ENCODE measurements at places on chromosomes 11 and 22.
A peak's percentile ranks its signal among the peaks of the same experiment; 100 is the strongest.

DNA sequence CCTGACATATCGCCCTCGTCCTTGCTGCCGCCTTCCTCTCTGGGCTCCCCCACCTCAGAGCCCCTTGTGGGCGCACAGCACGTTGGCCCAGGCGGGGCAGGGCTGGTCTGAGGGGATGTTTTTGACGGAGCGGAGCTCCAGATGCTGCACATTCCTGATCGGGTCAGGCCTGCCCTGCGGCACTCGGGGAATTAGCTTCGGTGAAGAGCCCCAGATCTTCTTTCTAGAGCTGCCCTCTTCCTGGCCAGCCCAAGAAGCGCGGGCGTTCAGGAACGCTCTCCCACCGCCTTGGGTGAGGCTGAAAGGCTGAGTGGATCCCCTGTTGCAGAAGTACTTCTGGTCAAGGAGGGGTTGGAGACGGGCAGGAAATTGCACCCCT is 12.1 kb downstream of the YPEL4 start:
- no peak overlapping the region for H3K4me3 ChIP-seq
- H3K4me1 ChIP-seq, result peaks cover 17% of the 10 kb centered on the region
- DNase-seq, result peak; percentile 95
- peaks cover 2% of the 10 kb centered on the region for H3K36me3 ChIP-seq
- peak overlapping the region; percentile 72 for H3K27ac ChIP-seq

DNA sequence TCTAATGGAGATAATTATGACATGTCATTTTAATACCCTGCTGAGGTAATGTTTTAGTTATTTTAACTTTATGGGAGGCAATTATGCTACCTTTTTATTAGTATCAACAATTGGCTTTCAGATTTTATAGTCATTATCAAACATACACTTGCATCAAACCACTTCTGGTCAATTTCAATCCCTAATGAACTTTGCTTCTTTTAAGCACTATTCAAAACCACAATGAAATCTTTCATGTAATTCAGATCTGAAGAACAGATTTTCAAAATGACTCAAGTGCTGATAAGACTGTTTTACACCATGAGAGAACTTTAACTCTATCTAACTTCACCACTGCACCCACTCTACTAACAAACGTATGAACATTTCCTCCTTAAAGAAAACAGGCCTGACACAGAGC is 25.9 kb upstream of the CCDC34 start:
- no peaks in the 10 kb centered on the region for H3K27me3 ChIP-seq
- no peak for DNase-seq
- H3K4me1 ChIP-seq, result peaks cover 9% of the 10 kb centered on the region
- no peak overlapping the region for H3K27ac ChIP-seq

DNA sequence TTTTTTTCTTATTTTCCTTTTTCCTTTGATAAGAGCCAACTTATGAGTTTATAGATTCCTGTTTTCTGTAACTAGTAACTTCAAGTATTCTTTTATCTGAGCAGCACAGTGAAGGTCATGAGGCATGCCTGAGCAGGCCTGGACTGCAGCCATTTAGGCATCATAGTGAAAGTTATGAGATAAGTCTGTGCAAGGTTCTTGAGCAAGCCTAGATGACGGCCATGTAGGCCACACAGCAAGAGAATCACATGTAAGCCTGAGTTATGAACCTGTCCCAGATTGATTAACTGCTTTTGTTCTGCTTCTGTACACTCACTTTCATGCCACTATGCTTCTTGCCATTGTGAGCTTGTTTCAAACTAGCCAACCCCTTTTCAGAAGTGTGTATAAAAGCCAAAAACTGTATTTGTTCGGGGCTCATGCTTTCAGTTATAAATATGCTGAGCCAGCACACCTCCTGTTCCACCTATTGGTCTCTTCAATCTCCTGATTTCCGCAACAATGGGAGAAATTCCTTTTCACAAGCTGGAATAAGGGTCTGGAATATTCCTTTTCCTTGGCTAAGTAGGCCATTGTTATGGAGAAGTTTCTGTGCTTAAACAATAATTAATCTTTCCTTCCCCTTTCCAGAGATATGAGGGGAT is 745.7 kb downstream of the FAM181B start:
- H3K27me3 ChIP-seq, result no peaks in the 10 kb centered on the region
- H3K4me3 ChIP-seq, result no peak overlapping the region
- H3K36me3 ChIP-seq, result no peaks in the 10 kb centered on the region

DNA sequence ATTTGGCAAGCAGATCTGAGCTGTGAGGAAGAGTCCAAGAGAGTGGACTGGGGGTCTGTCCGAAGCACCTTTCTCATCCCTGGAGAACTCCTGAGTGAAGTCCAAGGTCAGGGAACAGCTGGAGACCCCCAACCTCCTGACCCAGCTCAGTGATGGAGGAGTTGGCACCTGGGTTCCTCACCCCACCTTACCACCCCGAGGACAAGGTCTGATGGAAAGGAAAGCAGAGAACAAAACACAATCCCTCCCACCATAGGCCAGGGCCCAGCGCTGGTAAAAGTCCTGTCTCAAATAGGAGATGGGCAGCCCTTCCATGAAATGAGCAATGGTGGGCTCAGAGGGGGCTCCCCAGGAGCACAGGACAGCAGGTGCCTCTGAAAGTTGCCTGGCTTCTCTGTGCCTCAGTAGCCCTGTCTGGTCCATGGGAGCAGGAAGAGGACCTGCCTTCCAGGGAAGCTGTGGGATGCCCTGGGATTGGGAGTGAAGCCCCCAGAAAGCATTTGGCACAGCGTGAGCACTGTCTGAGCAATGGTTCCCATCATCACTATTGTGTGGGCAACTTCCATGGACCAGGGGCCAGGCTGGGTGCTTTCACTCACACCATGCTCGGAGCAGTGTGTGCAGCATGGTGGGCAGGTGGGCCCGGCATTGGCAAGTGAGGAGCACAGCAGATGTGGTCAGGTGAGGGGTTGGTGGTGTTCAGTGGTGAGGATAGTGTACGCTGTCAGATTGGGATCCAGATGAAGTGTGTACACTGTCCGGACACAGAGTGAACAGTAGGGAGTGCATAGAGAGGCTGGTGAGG is 7.5 kb downstream of the TRIM29 start:
- no peaks in the 10 kb centered on the region for H3K4me1 ChIP-seq
- no peak overlapping the region for H3K27ac ChIP-seq
- no peak for DNase-seq
- no peaks in the 10 kb centered on the region for H3K36me3 ChIP-seq

- no peak overlapping the region for H3K27ac ChIP-seq
- DNase-seq, result peak; percentile 83
- H3K4me1 ChIP-seq, result no peaks in the 10 kb centered on the region
Observed at GRCh38 chr11:3808861-3809623, 682 bp downstream of the PGAP2 start.

GRCh38 chr11:68025047-68025446 is 5.4 kb upstream of the NDUFS8 start:
- H3K36me3 ChIP-seq, result no peaks in the 10 kb centered on the region
- no peak overlapping the region for H3K4me3 ChIP-seq
- no peaks in the 10 kb centered on the region for H3K4me1 ChIP-seq
- H3K27ac ChIP-seq, result no peak overlapping the region
- H3K27me3 ChIP-seq, result no peaks in the 10 kb centered on the region

GRCh38 chr22:32079130-32080089 is 36.3 kb downstream of the SLC5A1 start:
- DNase-seq, result peak; percentile 91
- H3K27ac ChIP-seq, result no peak overlapping the region
- H3K27me3 ChIP-seq, result no peaks in the 10 kb centered on the region
- no peaks in the 10 kb centered on the region for H3K4me1 ChIP-seq
- H3K36me3 ChIP-seq, result no peaks in the 10 kb centered on the region
- H3K4me3 ChIP-seq, result no peak overlapping the region

GRCh38 chr11:117931971-117932370 is 2.8 kb upstream of the TMPRSS13 start:
- H3K27me3 ChIP-seq, result no peaks in the 10 kb centered on the region
- no peaks in the 10 kb centered on the region for H3K36me3 ChIP-seq

GRCh38 chr22:47534804-47535410 is 772.5 kb downstream of the TBC1D22A start:
- no peak overlapping the region for H3K4me3 ChIP-seq
- H3K36me3 ChIP-seq, result no peaks in the 10 kb centered on the region
- H3K27ac ChIP-seq, result no peak overlapping the region
- H3K4me1 ChIP-seq, result no peaks in the 10 kb centered on the region
- H3K27me3 ChIP-seq, result no peaks in the 10 kb centered on the region
- DNase-seq, result no peak

- no peaks in the 10 kb centered on the region for H3K36me3 ChIP-seq
- no peak for DNase-seq
- no peaks in the 10 kb centered on the region for H3K4me1 ChIP-seq
- H3K27me3 ChIP-seq, result no peaks in the 10 kb centered on the region
Observed at GRCh38 chr11:96715208-96715607, 325.4 kb downstream of the JRKL start.

GRCh38 chr11:32947978-32948377 is 55.4 kb downstream of the QSER1 start:
- no peaks in the 10 kb centered on the region for H3K27me3 ChIP-seq
- DNase-seq, result no peak
- H3K4me3 ChIP-seq, result no peak overlapping the region
- no peak overlapping the region for H3K27ac ChIP-seq
- H3K4me1 ChIP-seq, result no peaks in the 10 kb centered on the region

DNA sequence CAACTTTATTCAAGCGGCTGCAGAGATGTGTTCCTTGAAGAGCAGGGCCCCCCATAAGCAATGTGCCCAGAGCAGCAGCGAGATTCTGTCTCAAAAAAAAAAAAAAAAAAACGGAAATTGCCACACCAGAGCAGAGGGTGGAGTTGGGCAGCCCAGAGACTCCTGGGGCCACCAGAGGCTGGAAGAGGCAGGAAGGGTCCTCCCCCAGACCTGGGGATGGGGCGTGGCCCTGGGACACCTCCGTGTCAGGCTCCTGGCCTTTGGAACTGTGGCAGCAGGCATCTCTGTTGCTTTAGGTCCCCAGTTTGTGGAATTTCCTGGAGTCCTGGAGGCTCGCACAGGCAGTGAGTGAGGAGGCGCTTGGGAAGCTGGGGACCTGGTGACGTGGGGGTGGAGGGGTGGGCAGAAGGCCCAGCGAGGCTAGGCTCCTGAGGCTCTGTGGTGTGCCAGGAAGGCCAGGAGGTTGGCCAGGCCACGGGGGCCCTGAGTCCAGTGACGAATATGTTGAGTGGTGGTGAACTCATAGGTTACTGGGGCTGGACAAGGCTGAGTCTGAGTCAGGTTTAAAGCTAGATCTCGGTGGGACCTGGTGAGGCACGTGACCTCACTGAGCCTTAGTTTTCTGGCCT is 735.6 kb downstream of the BRD1 start:
- no peaks in the 10 kb centered on the region for H3K36me3 ChIP-seq
- peak; percentile 19 for DNase-seq
- no peaks in the 10 kb centered on the region for H3K4me1 ChIP-seq
- no peak overlapping the region for H3K27ac ChIP-seq
- no peaks in the 10 kb centered on the region for H3K27me3 ChIP-seq
- H3K4me3 ChIP-seq, result no peak overlapping the region

- no peaks in the 10 kb centered on the region for H3K4me1 ChIP-seq
- no peak overlapping the region for H3K27ac ChIP-seq
- DNase-seq, result no peak
- H3K4me3 ChIP-seq, result no peak overlapping the region
- H3K27me3 ChIP-seq, result no peaks in the 10 kb centered on the region
Observed at GRCh38 chr11:90220391-90220790, 2.5 kb downstream of the CHORDC1 start.

GRCh38 chr11:12251666-12252560 is 125.5 kb upstream of the PARVA start:
- H3K27me3 ChIP-seq, result no peaks in the 10 kb centered on the region
- no peak overlapping the region for H3K4me3 ChIP-seq
- no peak overlapping the region for H3K27ac ChIP-seq
- peaks cover 2% of the 10 kb centered on the region for H3K4me1 ChIP-seq
- DNase-seq, result no peak

- H3K36me3 ChIP-seq, result no peaks in the 10 kb centered on the region
- no peaks in the 10 kb centered on the region for H3K27me3 ChIP-seq
- no peak overlapping the region for H3K4me3 ChIP-seq
- DNase-seq, result no peak
- no peak overlapping the region for H3K27ac ChIP-seq
Observed at GRCh38 chr11:27886857-27887256, 186.6 kb upstream of the BDNF start.

DNA sequence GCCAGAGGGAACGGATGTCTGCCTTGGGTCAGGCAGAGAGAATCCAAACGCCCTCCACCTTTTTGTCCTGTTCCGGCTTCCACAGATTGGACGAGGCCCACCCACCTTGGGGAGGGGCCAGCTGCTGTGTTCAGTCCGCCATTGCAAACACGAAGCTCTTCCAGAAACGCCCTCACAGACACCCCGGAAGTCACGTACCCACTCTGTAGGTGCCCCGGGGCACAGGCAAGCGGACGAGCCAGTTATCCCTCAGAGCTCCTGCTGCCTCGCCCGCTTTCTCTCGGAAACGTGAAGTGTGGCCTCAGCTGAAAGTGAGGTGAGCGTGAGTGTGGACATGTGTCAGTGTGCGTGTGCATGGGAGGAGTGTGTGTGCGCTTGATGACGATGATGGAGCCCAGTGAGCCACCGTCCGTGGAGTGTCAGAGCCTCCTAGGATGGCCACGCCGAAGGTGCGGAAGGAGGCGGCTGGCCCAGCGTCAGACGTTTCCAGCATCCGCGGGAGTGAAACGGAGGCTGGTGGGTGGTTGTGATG is 869.2 kb downstream of the TBC1D22A start:
- H3K4me3 ChIP-seq, result no peak overlapping the region
- H3K4me1 ChIP-seq, result peaks cover 1% of the 10 kb centered on the region
- no peaks in the 10 kb centered on the region for H3K27me3 ChIP-seq
- no peaks in the 10 kb centered on the region for H3K36me3 ChIP-seq
- H3K27ac ChIP-seq, result no peak overlapping the region
- DNase-seq, result no peak

GRCh38 chr22:20427945-20428417 is 9.6 kb downstream of the SCARF2 start:
- peaks cover 4% of the 10 kb centered on the region for H3K36me3 ChIP-seq
- DNase-seq, result no peak
- H3K27ac ChIP-seq, result no peak overlapping the region
- H3K27me3 ChIP-seq, result peaks cover 3% of the 10 kb centered on the region

GRCh38 chr11:62223095-62223494 is 14.6 kb downstream of the SCGB2A1 start:
- H3K27me3 ChIP-seq, result no peaks in the 10 kb centered on the region
- H3K4me1 ChIP-seq, result no peaks in the 10 kb centered on the region
- H3K27ac ChIP-seq, result no peak overlapping the region
- DNase-seq, result peak; percentile 17
- H3K36me3 ChIP-seq, result no peaks in the 10 kb centered on the region
- H3K4me3 ChIP-seq, result no peak overlapping the region

Data from mesendoderm (in vitro differentiated cells).